ENCODE measurements at places on chromosomes 2 and 18.

DNA sequence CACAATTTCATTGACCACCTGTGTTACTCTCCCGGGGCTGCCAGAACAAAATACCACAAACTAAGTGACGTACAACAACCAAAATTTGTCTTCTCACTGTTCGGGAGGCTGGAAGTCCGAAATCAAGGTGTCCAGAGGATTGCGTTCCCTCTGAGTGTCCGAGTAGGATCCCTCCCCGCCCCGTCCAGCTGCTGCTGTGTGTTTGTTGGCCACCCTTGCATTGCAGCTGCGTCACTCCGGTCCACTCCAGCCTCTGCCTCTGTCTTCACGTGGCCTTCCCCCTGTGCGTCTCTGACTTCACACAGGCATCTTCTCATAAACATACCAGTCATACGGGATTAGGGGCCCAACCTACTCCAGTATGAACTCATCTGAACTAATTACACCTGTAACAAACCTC is 251.8 kb upstream of the SMIM21 start:
- no peak for DNase-seq

- no peak for DNase-seq
Observed at GRCh38 chr18:48780201-48780912, 170.4 kb downstream of the SMAD7 start.

DNA sequence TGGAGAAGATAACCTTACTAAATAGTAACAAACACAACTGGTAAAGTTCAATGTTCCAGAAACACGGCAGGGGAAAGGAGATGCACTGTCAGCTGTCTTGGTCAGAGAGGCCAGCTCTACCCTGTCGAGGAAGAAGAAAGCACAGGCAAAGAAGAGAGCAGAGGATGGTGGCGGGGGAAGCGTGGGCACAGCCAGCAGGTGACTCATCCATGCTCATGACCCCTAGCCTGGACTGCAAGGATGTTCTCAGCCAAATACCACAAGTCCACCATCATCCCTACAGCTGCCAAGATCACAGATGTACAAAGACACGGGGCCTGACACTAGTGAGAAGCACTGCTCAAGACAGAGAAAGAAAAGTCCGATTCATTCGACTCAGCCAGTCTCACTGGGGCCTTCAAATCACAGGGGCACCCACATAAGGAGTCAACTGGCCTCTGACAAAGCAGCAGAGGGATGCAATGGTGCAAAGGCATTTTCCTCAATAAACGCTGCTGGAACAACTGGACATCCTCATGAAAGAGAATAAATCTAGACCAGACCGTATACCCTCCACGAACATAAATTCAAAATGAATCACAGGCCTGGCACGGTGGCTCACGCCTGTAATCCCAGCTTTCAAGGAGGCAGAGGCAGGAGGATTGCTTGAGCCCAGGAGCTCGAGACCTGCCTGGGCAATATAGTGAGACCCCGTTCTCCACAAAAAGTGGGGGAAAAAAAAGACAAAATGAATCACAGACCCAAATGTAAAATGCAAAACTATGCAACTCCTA is 5.6 kb downstream of the DTYMK start:
- no peak for DNase-seq

GRCh38 chr2:212897296-212897695 is 254.1 kb downstream of the IKZF2 start:
- no peak for DNase-seq

GRCh38 chr2:12694990-12695774 is 21.6 kb upstream of the TRIB2 start:
- no peak for DNase-seq

- no peak for DNase-seq
Observed at GRCh38 chr2:28602136-28602660, 106.3 kb downstream of the PLB1 start.

DNA sequence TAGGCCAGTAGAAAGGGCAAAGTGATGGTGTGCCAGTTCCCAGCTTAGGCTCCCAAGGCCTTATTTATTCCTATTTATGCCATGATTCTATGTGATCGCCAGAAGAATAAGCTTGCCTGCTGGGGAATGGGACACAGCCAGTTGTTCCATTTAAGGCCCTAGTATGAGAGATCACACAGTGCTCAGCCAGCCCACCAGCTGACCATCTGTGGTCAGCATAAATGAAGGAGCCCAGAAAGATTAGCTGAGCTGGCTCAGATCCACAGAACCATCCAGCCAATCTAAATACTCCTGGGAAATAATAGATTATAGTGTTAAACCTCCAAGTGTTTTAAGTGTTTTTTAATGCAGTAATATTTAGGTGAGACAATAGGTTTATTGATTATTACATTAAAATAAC is 12.6 kb upstream of the L3MBTL4 start:
- DNase-seq: no peak

DNA sequence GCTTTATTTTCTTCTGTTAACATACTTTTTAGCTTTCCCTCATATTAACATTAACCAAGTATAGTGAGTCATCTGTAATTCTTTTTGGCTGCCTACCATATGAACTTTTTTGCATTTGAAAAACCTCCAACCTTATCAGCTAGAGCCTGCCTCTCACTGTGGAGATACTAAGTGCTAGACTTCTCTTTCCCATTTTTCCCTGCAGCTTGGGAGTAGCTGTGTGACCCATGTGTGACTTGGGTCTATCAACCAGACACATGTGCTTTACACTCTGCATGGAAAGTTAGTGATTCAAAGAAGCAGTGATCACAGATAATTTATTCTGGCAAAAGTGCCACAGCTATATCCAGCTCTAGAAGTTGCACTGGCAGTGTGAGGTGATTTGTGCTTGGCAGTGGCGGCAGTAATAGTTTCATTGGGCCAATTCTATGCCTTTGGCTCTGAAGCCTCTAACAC is 36.3 kb downstream of the PREPL start:
- no peak for DNase-seq

- DNase-seq: no peak
Observed at GRCh38 chr2:66815886-66816285, 381.0 kb downstream of the MEIS1 start.
